ENCODE measurements at places on chromosomes 5 and 9. TPM values are rescaled to one million over a fixed set of nuclear protein-coding genes. Genes with fewer than 3 reads are reported as not detected.

The CAMSAP1 gene
- 19.5 TPM for total RNA-seq

The SLC45A2 gene
- total RNA-seq, result not detected

The PLEKHG4B gene
- total RNA-seq, result 1.1 TPM

The RMND5B gene
- 11.7 TPM for total RNA-seq

The ACTL7B gene
- not detected for total RNA-seq

The RAI14 gene
- 361 TPM for total RNA-seq

DNA sequence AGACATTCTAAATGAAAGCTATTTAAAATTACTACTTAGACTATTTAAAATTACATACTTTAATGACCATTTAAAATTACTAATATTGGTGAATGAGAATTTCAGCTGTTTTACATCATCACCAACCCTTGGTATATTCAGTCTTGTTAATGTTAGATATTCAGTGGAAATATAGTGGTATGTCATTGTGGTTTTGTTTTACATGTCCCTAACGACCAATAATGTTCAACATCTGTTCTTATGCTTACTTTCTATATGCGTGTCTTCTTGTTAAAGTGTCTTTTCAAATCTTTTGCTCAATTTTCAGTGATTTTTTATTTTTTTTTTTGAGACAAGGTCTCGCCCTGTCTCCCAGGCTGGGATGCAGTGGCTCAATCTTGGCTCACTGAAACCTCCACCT is 279.3 kb upstream of the TARS1 start:
- no peak for DNase-seq

GRCh38 chr5:72157625-72157962 is 50.3 kb downstream of the MAP1B start:
- DNase-seq, result no peak

GRCh38 chr5:154262342-154262741 is 71.8 kb downstream of the GALNT10 start:
- DNase-seq, result no peak

DNA sequence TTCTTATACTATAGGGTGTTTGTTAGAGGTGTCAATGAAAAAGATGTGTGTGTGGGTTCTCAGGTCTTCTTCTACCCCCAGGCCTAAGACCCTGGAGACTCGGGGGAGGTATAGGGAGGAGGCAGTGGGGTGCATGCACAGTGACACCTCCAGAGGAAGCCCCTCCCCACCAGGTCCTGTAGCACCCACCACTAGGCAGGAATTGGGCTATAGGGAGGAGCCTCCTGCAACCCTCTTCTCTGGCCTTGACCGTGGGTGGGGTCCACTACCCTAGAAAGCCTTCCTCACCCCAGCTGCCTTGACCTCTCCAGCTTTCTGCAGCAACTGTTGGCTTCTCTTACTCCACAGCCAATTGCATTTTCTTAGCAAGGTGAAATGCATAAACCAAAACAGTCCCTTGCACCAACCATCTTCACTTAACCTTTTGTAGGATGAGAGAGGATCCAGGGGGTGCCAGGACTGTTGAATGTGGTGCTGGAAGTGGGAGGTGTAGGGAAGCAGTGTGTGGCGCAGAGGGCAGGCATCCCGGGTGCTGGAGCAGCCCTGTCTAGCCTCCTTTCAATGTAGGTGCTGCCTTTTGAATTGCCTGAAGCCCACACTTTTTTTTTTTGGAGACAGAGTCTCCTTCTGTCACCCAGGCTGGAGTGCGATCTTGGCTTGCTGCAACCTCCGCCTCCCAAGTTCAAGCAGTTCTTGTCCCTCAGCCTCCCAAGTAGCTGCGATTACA is 128.5 kb downstream of the RGS3 start:
- no peak for DNase-seq

DNA sequence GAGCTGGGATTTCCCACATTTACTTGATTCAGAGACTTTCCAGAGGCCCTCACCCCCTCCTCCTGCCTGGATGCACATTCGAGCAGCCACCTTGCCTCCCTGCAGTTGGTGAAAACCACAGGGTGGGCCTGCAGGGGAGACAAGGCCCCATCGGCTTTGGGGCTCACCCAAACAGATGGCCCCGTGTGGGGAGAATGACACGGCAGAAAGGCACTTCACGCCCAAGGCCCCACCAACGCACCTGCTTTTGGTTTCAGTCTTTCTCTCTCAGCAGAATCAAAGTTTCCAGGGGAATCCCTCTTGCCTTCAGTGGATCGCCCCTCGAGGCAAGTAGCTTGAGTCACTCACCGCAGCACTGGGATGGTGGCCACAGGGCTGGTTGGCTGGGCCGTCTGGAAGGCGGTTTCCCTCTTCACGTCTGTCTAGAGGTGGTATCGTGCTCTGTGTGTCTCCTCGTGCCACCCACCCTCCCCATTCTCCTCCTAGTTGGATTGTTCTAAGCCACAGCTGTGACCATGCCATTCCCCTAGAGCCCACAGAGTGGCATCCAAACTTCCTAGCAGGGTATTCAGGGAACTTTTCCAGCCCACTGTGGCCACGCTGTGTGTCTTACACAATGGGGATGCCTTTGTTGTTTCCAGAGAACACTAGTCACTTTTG is 31.8 kb downstream of the SEC61B start:
- DNase-seq, result no peak

DNA sequence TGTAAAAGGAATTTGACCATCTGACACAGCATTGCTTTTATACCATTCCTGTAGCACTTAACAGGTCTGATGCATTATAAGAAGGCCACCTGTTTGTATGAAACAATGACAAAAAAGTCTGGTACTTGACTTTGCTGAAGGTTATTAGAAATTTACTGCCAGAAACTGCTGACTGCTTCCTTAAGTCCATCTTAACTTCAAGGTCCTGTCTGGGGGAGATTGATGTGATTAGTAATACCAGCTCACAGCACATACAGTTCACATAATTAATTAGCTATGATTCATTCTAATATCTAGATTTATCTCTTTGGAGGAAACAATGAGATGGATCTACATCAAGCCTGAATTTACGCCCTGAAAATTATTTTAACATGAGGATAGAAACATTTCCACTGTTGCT is 49.6 kb upstream of the TEK start:
- no peak for DNase-seq

- DNase-seq, result no peak
These were observed 39.3 kb upstream of the SHB start for GRCh38 chr9:38108326-38108725.

GRCh38 chr5:175683231-175683630 is 25.4 kb downstream of the HRH2 start:
- DNase-seq, result no peak

DNA sequence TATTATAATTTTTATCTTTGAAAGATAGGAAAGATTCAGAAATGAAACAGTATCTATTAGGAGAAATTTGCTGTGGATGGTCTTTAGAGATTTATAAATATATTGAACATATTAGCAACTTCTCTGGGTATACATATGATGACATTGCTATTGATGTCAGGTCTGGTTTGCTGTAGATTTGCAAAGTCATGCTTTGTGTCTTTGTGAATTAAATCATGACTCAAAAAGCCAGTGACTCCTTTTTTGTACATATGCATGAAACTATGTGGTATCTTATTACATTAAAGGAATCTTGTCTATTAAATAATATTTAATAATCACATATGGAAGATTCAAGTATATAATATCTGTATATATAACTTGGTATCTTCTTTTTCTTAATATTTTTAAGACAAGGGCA is 141.9 kb downstream of the ST8SIA4 start:
- DNase-seq, result peak; percentile 71

- DNase-seq, result no peak
These were observed 114.2 kb downstream of the GOLPH3 start for GRCh38 chr5:32059761-32060530.

Data from IMR-90 (cell line).